ENCODE measurements at places on chromosomes 7 and 10.

DNA sequence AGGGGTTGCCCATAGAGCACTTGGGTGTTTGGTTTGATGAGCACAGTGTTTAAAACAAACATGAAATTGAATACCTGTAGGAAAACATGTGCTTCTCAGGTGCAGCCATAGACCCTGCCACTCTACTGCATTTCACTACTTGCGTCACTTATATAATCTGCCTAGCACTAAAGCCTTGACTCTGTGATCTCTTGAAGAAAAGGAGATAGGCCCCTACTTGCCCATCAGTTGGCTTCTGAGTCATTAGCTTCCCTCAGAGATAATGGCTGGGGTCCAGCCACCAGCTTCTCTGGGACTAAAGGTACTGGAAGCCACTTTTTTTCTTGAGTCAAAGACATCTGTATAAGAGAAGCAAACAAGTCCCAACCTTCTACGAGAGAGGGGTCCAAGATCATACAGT lies 45.9 kb upstream of the BTRC start:
- no peak for DNase-seq

GRCh38 chr10:75922435-75922834 lies 491.0 kb downstream of the LRMDA start:
- DNase-seq: no peak

- DNase-seq: no peak
These were observed 204.7 kb downstream of the CNTNAP2 start for GRCh38 chr7:146321301-146321700.

GRCh38 chr7:38291117-38291647 lies 17.7 kb upstream of the TARP start:
- no peak for DNase-seq

DNA sequence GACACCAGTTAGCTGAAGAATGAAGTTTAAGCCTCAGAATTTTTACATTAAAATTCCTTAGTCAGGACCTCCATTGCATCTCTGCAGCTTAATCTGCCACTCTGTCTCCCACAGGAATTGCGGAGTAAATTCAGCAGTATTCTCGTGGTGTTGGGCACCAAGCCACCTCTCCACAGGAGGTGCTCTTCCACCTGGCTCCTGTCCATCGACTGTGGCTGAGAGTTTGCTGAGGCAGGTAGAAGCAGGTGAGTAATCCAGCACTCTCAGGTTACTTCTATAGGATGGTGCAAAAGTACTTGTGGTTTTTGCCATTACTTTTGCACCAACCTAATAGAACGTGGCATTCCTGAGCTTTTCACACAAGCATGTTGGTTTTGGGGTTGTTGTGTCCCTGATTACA lies 134.1 kb downstream of the GFRA1 start:
- DNase-seq: no peak

GRCh38 chr7:47586925-47587324 lies 5.0 kb upstream of the TNS3 start:
- DNase-seq: no peak

DNA sequence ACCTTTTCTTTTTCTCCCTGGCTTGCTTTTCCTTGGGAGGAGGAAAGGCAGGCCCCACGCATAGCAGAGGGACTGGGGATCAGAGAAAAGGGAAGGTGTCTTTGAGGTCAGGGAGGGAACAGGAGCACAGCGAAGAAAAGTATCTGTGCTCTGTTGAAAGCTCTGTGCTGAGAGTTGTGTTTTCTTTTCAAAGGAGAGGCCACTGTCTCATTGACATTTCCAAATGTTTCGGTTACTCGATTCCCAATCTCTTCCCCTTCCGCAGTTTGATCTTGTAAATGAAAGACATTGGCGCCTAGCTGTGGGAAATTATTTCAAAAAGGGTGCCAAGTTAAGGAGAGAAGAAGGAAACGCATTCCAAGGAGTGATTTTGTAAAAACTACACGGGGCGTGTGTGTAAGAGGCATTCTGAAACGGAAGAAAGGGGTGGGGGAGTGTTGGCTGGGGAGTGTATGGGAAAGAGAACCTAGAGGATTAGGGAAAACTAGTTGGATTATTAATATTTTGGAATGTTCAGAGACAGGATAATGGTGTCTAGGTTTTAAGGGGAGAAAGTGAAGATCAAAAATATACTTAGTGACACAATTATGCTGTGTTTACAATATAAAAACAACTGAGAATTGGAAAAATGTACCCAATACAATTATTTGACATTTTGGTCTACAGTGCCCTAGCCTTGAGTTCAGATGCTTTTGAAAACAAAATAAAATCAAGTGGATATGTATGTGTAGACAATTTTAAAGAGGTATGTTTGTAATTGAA lies 708 bp downstream of the KLHDC10 start:
- no peak for DNase-seq

GRCh38 chr7:112788778-112789343 lies 1.3 kb downstream of the TMEM168 start:
- DNase-seq: no peak

GRCh38 chr7:44768628-44769371 lies 20.2 kb downstream of the ZMIZ2 start:
- no peak for DNase-seq

- DNase-seq: no peak
These were observed 70.6 kb downstream of the FGFR2 start for GRCh38 chr10:121527690-121528089.

GRCh38 chr10:130403153-130404075 lies 267.2 kb downstream of the GLRX3 start:
- no peak for DNase-seq

DNA sequence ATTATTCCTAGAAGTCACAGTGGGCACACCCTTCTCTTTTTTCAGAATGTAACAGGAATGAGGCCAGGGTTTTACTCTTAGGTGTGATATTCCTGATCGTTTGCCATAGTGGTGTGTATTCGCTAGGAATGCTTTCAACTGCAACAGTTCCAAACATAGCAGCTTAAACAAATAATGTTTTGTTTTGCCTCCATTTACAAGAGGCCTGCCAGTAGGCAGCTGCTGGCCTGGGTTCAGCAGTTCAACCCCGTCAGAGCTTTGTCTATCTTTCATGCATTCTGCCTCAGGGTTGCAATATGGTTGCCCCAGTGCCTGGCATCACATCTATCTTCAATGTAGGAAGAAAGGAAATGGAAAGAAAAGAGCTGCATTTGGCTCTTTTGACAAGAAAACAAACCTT lies 21.7 kb upstream of the RET start:
- DNase-seq: no peak

GRCh38 chr10:77550378-77550777 lies 87.2 kb downstream of the KCNMA1 start:
- no peak for DNase-seq

DNA sequence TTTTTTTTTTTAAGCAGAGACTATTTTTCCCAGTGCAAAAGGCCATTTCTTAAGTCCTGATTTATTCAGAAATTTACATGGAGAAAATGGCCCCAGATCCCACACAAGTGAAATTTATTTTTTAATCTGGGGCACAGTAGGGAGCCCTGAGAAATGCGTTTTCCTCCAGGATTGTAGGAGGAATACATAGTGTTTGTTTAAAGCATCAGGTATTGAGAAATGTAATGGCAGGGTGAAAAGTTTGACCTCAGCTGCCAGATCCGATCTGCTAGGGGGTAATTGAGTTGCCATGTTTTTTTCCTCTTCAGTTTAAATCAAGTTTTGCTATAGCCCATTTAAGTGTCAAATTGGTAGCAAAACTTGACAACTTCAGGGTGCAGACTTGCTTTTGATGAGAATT lies 110.0 kb downstream of the LRMDA start:
- no peak for DNase-seq

DNA sequence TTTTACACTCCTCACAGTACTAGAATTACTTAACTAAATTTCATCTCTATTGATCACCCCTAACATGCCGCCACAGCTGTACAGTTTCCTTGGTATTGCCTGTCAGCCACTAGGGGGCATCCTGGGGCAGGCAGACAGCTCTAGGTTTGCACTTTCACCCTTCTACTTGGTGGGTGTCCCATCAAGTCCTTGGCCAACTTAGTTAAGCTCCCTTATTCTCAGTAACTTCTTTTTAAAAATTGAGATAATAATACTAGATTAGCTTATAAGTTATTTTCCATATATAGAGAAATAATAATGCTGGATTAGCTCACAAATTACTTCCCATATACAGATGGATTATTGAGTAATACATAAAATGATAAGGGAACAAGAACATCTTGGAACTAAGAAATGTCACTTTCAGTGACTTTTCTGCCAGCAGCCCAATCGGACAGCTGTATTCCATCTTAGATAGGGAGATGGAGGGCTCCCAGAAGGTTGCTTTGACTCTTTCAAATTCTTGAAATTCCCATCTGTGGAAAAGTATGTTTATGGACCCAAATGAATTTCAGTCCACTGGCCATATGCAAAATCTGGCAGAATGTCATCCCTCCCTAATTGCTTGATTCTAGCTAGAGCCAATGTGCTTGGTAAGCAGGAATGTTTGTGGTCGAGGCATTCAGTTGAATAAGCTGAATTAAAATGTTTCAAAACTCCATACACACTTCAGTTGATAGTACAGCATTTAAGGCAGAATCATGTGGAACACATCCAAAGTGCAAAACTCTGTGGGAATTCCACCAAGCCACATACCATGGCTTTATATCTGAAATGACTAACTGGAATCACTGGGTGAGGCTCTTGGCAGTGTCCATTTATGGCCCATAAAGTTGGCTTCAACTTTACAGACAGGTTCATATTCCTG lies 309.7 kb downstream of the CSTF2T start:
- peak; percentile 82 for DNase-seq

- DNase-seq: peak; percentile 47
These were observed 2.7 kb upstream of the TASOR2 start for GRCh38 chr10:5681930-5682329.

- no peak for DNase-seq
These were observed 168.0 kb upstream of the RHEB start for GRCh38 chr7:151687523-151688235.

- no peak for DNase-seq
These were observed 86.5 kb downstream of the RALA start for GRCh38 chr7:39709768-39710311.

- DNase-seq: no peak
These were observed 189.5 kb downstream of the JAZF1 start for GRCh38 chr7:27991006-27991528.

DNA sequence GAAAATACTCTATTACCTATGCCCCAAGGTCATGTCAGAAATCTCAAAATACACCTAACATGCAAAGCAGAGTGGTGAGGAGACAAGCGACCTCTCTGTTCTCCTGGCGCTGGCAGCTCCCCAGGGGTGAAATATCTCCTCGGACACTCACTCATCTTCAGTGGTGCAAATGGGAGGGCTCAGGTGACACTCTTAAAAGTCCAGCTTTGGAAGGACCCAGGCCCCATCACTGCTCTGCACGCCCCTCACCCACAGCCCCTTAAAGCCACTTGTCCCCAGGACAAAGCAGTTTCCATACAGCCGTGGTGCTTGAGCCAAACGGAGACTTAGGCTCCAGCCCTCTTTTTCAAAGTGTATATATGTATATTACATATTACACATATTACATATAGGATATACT lies 12.4 kb downstream of the PRKAG2 start:
- no peak for DNase-seq

All from activated CD4-positive, alpha-beta T cell treated with anti-CD3 and anti-CD28 coated beads, Interleukin-2, amount 10 ng/mL, durations not matched to agents 24 days and 14 days (primary cell).